Keratinocyte (primary cell): ENCODE measurements at places on chromosomes 3 and 15. TPM values are rescaled to one million over a fixed set of nuclear protein-coding genes. Genes with fewer than 3 reads are reported as not detected.

The SPTBN5 gene
- polyA plus RNA-seq, result 0.61 to 1.1 TPM (median 0.66 TPM) in 3 replicates

The SNTN gene
- polyA plus RNA-seq, result not detected in 3 replicates

The TGM5 gene
- polyA plus RNA-seq, result 0.07 to 0.23 TPM in 2 of 3 replicates, not detected in the other

The PLSCR5 gene
- polyA plus RNA-seq, result not detected in 3 replicates

The FBLN2 gene
- polyA plus RNA-seq, result 0.72 to 3.2 TPM (median 0.87 TPM) in 3 replicates

The PLA2G4E gene
- polyA plus RNA-seq, result 1.1 to 6.7 TPM (median 3.5 TPM) in 3 replicates

The MAP2K5 gene
- 1.8 to 5.2 TPM (median 3.6 TPM) in 3 replicates for polyA plus RNA-seq

The ZNF80 gene
- not detected in 3 replicates for polyA plus RNA-seq

The RLBP1 gene
- polyA plus RNA-seq, result not detected in 3 replicates
